ENCODE measurements at places on chromosomes 13 and 19.

GRCh38 chr19:58521651-58522050, 2.0 kb upstream of the ZBTB45 start:
- no peak for DNase-seq

DNA sequence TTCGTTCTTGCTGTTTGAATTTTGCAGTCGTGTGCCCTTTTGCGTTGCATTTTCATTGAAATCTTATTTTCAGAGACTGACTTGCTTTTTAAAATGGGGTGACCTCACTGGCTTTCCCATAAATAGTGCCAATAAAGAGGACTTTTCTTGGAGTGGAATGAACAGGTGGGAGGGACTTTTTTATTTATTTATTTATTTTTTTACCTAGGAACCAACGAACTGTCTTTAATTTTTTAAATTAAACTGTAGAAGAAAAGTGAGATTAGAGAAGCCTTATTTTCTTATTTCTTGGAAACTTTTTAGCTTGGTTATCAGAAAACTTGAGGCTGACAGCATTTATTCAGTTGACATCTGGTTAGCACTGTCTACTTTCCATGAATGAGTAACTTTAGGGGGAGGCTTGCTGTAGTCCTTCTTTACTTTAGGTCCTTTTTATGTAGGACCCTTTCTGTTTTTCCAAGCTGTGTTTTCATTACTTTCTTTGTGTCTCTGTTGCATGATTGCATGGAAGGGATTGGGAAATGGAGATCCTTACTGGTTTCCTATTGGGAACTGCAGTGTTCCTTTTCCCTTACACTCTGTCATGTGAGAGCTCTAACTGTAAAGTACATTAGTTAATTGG, 1.7 kb downstream of the SLAIN1 start:
- no peak for DNase-seq

GRCh38 chr13:46968450-46968849, 71.6 kb upstream of the HTR2A start:
- DNase-seq: no peak

DNA sequence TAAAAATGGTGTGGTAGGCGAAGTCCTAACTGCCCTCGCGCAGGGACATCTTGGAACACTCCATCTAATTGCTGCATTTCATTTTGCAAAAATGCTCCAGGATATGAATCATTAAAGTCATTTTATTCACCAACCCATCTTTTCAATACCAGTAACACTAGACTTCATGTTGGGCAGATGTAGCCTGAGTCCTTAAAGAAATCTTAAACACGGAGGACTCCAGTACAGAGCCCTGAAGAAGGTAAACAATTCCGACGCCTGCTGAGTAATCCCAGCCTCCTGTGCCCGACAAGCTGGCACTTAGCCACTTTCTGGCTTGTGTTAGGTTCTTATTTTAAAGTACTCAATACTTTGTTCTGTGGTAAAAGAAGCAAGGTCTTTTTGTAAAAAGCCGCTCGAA, 58.0 kb upstream of the IRS2 start:
- peak; percentile 10 for DNase-seq

GRCh38 chr13:28370448-28370847, 124.5 kb downstream of the FLT1 start:
- DNase-seq: no peak

DNA sequence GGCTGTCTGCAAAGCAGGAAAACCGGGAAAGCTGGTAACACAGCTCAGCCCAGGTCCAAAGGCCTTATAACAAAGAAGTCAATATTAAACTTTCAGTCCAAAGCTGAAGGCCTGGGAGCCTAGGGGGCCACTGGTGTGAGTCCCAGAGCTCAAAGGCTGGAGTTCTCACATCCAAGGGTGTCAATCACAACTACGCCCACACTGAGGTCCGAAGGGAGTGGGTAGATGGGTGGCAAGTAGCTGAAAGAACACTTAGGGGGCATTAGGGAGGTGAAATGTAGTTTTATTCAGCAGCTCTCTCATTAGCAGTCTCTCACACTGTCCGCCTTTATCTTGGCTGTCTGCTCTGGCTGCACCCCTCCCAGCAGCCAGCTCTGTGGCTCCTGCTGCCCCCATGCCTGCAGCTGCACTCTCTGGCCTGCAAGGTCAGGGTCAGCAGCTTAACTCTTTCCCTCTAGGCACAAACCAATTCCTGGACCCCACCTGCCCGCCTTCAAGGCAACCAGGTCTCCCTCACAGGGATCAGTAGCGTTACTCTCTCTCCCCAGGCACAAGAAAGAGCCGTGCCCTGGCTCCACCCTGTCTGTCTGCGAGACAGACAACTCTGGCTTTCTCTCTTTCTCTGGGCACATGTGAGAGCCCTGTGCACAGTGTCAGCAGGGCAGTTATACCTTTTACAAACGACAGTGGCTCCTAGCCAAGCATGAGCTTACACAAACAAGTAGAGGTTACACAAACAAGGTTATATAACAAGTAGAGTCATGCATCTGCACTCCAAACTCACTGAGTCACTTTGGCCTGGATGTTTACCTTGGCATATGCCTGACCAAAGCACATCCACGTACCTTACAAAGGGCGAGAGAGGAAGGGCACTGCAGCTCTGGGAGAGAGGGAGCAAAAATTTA, 249.4 kb upstream of the PCDH20 start:
- no peak for DNase-seq

DNA sequence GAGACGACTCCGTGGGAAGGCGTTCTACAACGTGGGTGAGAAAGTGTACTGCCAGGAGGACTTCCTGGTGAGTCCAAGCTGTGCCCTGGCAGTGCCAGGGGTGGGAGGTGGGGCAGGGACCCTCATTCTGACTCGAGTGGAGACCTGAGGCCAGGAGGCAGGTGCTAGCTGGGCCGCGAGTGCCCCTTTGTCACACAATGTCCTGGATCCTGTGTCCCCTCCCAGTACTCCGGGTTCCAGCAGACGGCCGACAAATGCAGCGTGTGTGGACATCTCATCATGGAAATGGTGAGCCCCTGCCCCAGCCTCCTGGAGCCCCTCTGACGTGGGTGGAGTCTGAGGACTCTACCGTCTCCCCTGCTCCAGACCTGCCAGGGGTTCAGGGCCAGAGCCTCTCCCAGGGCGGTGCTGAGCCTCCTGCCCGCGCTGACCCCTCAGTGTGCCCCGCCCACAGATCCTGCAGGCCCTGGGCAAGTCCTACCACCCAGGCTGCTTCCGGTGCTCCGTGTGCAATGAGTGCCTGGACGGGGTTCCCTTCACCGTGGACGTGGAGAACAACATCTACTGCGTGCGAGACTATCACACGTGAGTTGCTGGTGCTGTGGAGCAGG, 11.6 kb downstream of the WTIP start:
- no peak for DNase-seq

- DNase-seq: no peak
Observed at GRCh38 chr13:43170506-43170905, 147.1 kb downstream of the DNAJC15 start.

DNA sequence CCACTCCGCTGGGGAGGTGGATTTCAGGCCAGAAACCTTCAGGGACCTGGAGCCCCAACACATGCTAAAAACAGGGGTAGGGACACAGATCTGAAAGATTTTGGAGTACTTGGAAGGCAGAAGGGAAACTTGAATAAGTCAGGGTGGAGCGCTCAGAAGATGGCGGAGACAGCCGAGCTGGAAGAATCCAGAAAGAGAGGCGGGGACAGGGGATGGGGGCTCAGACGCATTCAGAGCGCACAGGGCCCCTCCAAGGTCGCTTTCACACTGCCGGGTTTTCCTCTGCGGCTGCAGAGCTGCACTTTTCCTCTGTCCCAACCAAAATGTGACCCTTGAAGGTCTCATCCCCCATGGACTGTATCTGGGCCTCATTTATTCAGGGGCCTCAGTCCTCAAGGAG, 56.9 kb downstream of the ERICH4 start:
- no peak for DNase-seq

DNA sequence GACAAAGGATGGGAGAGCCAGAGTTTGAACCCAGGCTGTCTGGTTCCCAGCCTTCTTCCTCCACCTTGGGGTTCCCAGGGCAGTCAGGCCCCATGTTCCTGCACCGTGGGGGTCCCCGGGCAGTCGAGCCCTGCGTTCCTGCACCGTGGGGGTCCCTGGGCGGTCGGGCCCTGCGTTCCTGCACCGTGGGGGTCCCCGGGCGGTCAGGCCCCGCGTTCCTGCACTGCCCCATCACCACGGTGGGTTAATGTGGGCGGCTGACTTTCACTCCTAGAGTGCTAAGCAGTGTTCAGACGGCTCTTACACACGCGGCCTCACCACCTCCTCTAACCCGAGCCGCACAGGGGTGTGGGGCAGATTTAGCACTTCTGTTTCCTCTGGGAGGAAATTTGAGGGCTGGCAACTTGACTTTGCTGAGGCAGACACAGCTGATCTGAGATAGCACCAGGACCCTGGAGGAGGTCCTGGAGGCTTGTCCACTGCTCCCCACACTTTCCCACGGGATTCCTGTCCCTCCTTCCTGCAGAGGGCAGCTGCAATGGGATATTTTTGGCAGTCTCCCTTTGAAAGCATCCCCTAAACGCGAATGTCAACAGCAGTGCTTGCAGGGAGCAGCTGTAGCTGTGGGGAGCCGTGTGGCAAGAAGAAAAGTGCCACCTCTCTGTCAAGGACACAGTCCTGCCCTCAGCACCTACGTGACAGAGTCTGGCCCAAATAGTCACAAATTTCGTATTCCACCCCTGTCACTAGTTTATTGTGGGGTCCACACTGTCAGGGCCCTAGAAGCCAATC, 239.4 kb downstream of the TEX29 start:
- no peak for DNase-seq

GRCh38 chr19:9916719-9917118, 19.6 kb downstream of the OLFM2 start:
- no peak for DNase-seq

DNA sequence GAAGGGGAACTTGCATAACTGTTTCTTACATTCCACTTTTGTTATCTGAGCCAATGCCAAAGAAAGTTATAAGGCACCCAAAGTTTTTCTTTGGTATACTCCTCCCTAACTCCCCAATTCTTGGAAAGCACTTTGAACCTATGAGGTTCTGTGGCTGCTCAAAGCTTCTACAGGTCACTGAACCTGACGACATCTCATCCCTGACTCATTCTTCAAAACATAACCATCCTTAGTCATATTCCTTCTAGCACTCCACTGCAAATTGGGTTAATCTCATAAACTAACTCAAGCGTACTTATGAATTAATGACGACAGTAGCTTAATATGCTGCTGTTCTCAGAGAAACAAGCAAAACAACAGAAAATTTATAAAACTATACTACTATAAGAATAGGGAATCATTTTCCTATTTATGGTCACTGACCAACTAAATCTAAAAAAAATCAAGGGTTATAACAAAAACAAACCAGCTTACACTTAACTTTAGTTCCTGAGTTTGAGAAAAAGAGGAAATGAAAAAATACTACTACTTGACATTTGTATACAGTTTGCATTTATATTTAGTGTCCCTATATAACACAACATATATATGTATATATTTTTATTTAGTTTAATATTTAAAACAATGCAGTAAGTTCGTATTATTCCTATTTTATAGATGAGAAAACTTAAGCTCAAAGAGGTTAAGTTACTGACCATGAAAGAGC, 69.1 kb downstream of the CAB39L start:
- DNase-seq: peak; percentile 4

DNA sequence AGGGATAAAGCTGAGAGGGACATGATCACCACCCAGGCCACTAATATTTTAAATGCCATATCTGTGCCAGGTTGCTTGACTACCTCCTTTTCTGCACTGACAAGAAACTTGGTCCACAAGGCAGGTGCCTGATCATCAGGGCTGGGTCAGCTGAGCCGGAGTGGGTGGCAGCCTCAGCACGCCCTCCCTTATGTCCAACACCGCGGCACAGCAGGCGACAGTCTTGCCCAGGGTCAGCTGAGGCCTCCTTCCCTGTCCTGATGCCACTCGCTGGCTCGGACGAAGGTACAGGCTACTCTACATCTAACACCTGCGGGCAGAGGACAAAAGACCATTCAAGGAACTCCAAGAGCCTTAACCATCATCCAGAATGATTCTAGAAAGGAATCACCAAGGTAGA, 16.9 kb downstream of the ZC3H4 start:
- DNase-seq: no peak

DNA sequence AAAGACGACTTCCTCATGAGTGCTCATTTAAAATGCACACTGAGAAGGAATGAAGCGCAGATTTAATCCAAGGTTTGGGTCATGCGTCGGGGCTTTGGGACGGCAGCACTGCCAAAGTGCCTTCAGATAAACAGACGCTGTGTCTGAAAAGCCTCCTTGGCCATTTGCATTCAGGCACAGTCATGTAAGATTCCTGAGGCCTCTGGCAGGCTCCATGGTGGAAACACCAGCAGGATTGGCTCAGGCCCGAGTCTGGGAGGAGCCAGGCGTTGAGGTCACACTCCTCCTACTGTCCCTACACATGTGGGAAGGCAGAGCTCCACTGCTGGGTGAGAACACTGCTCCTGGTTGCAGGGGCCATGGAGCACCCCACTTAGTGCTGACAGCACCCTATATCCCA, 113.3 kb upstream of the KL start:
- DNase-seq: no peak

DNA sequence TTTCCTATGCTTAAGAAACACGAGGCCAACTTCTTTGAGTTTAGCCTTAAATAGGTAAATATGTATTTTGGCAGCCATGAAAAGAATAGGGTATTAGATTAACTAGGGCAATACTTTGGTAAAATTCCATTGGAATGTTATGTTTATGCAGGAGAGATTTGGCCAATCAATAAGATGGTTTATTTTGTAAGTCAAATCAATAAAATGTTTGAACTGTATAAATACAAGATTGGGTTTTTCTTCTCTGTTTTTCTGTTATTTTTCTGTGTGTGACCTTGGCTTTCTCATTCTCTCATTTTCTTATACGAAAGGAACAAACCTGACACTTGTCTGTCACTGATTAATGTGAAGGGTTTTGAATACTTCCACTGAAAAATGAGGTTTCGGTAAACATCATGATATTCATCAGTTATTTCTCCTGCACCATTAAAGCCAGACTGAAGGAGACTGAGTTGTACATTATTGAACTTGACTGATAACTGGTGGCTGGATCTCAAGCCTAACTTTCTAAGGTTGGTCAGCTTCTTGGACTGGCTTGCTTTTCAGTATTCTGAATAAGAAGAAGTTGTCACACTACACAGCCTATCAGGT, 8.6 kb downstream of the FRY start:
- no peak for DNase-seq

GRCh38 chr13:25833761-25834160, 218.1 kb downstream of the SHISA2 start:
- no peak for DNase-seq

DNA sequence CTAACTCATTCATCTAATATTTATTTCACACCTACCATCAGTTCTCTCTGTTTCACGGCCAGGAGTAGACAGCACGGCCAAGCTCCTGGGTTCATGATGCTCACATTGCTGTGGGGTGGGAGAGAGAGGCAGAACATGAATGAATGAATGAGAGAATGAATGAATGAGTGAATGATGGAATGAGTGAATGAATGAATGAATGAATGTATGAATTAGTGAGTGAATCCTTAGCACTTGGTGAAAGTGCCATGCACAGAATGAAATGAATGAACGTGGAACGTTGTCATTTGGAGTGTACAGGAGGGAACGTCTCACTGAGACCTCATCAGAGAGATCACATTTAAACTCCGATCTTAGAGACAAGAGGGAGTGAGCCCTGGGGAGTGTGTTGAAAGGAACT, 11.9 kb upstream of the KIR2DL4 start:
- no peak for DNase-seq

- DNase-seq: peak; percentile 10
Observed at GRCh38 chr13:72141855-72142519, 275.0 kb upstream of the DACH1 start.

Data from fibroblast of skin of left quadriceps (primary cell).